ENCODE measurements at places on chromosomes 5 and 9.

GRCh38 chr5:60687927-60688720 is 11.8 kb downstream of the DEPDC1B start:
- no peak for DNase-seq

- DNase-seq = no peak
Observed at GRCh38 chr9:13529321-13530104, 250.0 kb upstream of the MPDZ start.

DNA sequence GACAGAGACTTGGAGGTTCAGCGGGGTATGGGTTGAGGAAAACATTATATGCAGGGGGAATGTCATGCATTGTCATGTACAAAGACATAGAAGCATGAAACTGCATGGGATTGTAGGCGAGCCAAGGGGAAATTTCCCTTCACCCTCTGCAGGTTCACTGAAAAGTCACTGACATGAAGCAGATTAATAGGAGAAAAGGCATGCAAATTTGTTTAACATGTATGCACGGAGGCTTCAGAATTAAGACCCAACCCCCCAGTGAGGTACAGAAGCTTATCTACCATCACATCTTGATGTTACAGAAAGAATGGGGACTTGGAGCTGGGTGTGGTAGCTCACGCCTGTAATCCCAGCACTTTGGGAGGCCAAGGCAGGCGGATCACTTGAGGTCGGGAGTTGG is 18.5 kb downstream of the NIM1K start:
- DNase-seq = no peak

DNA sequence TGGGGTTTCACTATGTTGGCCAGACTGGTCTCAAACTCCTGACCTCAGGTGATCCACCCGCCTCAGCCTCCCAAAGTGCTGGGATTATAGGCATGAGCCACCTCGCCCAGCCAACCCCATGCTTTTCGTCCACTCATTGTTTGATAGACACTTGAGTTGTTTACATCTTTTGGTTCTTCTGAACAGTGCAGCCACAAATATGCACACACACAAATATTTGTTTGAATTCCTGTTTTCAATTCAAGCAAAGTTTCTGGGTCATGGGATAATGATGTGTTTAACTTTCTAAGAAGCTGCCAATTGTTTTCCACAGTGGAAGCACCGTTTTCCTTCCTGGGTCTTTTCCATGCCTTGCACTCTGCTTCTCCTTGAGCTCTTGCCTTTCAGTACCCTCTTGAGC is 6.8 kb upstream of the PAEP start:
- DNase-seq = no peak

DNA sequence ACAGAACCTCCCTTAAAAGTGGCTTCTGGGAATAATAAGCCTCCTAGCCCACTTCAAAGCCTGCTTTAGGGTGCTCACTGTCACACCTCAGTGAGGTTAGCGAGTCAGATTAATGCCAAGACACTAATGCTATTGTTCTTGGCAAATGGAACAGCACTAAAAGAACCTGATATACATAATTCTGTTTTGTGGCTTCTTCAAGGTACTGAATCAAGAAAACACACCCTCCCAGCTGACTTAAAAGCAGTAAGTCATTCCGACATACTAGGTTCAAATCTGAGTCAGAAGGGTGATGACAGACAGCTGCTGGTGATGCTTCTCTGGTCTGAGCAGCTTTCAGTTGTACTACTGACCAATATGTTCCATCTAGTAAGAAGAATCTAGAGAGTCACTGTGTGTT is 121.6 kb downstream of the OXCT1 start:
- DNase-seq = peak; percentile 6

DNA sequence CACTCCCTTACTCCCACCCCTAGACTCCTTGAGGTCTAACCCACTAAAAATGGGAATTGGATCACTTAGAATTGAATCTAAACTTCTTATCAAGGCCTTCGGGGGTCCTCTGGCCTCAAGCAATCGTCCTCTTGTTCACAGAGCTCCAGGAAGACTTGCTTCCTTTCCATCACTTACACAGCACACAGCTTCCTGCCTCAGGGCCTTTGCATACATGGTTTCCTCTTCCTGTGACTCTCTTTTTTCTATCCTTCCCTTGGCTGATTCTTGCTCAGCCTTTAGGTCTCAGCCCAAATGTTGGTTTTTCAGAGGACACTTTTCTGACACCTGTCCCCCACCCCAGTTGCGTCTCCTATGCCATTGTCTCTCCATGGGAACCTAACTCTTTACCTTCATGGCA is 50.0 kb upstream of the ALDH1B1 start:
- DNase-seq = no peak

DNA sequence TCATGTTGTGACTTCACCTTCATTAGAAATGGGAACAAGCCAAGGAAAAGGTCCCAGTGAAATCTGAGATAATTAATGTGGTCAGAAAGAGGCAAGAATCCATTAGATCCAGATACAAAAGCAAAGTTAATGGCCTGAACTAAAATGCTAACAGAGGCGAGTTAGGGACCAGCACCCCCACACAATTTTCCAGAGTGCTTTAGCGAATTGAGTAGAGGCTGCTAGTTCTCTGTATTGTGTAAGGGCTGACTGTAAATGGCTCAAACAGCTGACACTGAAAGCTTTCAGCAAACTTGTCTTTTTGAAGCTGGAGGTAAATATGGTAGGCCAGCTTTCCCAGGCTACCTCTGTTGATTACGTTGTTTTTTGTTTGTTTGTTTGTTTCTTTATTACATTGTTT is 75.5 kb downstream of the CSNK1A1 start:
- no peak for DNase-seq

- no peak for DNase-seq
Observed at GRCh38 chr5:76145945-76146344, 62.8 kb downstream of the SV2C start.

GRCh38 chr9:135718616-135719015 is 16.6 kb downstream of the KCNT1 start:
- DNase-seq = no peak

DNA sequence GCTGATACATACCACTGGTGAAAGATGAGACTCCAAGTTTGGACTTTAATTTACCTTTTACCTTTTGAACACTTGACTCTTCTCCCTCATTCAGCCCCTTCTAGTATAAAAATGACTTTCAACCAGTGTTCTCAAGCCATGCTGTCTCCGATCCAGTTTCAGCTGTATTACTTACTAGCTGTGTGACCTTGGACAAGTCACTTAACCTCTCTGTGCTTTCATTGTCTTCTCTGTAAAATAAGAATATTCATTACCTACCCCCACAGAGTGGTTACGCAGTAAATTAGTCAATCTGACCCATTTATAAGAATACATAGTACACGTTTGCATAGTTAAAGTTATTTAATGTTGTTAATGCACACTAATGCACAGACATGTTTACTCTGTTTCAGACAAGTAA is 12.6 kb upstream of the CEMIP2 start:
- no peak for DNase-seq
